ENCODE measurements at places on chromosomes 3 and 15.
A peak's percentile ranks its signal among the peaks of the same experiment; 100 is the strongest.

DNA sequence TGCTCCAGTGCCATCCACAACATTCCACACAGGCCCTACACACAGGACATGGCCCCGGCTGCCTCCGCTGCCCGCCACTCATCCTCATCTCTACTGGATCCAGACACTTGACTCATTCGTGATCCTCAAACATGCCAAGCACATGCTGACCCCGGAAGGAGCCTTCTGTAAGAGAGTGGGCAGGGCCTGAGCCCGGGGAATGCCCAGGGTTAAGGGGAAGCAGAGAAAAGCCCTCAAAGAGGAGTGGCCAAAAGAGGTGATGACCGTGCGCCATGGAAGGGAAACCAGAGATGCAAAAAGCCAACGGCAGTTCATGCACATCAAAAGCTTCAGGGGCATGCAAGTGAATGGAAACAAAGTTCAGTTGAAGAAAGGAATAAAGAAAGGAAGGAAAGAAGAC lies 46.1 kb downstream of the RFTN1 start:
- no peak for DNase-seq

DNA sequence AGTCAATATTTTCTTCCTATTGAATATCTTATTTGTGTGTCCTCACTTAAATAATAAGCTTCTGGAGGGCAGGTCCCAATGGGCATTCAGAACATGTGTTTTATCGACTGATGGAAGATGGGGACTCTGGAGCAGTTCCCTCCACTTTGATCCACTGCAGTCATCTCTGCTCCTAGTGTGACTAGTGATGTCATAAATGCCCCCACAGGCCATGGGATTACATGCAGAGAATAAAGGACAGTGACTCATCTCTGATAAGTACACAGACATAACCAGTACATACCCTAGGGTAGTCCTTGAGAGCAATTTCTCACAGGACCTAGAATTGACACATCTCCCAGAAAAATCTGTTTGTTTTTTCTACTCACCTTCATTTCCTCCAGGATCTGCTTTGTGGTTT lies 49.4 kb upstream of the FMN1 start:
- DNase-seq, result peak; percentile 15

GRCh38 chr15:57534281-57534680 lies 57.4 kb upstream of the MYZAP start:
- peak; percentile 31 for DNase-seq

DNA sequence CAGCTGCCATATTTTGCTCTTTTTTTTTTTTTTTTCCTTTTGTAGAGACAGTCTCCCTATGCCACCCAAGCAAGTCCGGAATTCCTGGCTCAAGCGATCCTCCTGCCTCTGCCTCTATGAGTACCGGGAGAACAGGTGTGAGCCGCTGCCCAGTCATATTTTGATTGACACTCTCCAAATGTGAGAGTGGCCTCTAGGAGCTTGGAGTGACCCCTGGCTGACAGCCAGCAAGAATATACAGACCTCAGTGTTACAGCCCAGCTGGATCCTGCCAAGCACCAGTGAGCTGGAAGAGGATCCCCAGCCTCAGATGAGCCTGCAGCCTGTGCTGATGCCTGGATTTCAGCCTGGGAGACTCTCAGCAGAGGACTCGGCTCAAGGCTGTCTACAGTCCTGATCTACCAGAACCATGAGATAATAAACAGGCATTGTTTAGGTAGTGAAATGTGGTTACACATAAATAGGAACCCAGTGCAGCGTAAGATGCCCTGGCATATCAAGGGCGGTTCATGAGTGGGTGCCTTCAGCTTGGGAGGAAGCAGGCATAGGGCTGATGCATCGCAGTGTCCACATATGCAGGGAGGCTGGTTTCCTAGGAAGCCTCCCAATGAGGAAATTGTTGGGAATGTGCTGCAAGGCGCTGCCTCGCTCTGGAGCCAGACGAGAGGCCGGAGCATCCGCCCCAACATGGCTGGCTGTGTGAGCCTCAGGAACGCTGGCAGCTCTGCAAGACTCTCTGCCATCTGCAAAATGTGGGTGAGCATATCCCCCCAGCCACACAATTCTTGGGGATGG lies 38.9 kb upstream of the ATP10A start:
- DNase-seq, result no peak

GRCh38 chr3:45640091-45640507 lies 45.5 kb downstream of the LIMD1 start:
- no peak for DNase-seq

DNA sequence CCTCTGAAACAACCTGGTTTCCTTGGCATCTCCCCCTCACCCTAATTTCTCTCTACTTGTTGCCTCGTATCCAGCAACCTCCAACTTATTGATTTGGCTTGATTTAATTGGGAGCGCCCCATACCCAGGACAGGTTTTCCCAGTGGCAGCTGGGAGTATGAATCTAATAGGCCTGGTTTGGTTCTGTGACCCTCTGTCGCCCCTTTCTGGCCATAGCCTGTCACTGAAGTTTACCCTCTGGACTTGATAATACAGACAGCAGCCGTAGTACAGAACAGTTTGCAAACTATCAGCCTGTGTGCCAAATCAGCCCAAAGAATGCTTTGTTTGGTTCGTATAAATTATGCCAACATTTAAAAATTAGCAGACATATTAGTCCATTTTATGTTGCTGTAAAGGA lies 525.1 kb upstream of the GOLIM4 start:
- peak; percentile 9 for DNase-seq

DNA sequence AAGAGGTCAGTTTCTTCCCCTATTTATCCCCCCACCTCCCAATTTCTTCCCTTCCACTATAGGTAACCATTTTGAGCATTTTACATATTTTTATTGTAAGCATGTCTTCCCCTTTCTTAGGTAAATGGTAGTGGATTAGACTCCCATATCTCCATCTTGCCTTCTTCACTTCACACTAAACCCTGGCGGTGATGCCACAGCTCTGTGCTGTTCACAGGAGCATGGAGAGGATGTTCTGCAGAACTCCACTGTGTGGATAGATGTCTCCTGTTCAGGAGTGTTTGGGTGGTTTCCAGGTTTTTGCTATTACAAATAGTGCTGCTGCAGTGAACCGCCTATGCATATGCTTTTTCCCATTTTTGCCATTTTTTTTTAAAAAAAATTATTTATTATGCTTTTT lies 182.7 kb downstream of the NSMCE3 start:
- DNase-seq, result no peak

DNA sequence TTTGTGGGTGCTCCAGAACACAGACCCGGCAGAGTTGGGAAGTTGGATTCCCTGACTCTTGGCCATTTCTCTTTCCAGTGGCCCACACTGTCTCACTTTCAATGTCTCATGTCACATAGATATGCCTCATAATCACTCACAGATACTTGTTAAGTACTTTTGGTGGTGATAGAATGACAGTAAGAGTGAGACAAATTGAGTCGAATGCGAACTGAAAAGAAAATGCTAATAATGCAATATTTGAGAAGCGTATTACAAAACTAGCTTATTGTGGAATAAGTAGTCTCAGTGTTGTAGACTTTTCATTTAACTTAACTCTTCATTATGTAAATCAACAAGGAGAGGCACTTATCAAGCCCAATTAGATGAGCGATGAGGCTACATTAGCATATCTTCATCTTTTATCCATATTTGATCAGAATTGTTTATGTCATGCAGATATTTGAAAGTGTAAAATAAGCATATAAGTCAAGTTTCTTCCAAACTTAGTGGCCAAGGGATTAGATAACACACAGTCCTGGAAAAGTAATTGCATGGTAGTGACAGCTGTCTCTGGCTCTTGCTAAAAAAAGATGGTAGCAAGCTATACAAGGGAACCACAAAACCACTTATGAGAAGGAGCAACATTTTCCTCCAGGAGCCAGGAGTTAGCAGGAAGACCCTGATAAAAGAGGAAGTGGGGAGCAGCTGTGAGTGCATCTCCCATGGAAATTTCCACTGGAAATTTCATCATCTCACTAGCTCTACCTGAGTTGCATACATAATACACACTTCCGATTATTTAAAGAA lies 243.6 kb downstream of the ARRDC4 start:
- no peak for DNase-seq

- peak; percentile 24 for DNase-seq
Measured at GRCh38 chr15:85316244-85316934, 64.0 kb upstream of the AKAP13 start.

GRCh38 chr3:158531334-158531733 lies 39.7 kb upstream of the MLF1 start:
- no peak for DNase-seq

DNA sequence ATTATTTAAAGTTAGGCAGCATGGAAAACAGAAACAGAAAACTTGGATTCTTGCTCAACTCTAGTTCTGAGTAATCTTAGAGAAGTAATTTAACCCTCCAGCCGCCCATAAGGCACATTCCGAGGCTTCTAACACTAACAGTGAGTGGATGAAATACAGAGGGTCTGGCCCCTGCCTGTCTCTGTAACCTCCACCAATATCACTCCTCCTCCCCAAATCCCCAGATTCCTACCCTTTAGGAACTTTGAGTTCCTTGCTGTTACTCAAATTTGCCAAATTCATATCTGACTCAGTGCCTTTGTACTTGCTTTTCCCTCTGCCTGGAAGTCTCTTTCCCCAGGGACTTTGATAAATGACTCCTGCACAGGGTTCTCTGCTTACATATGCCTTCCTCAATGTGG lies 112.5 kb upstream of the TGFBR2 start:
- DNase-seq, result no peak

DNA sequence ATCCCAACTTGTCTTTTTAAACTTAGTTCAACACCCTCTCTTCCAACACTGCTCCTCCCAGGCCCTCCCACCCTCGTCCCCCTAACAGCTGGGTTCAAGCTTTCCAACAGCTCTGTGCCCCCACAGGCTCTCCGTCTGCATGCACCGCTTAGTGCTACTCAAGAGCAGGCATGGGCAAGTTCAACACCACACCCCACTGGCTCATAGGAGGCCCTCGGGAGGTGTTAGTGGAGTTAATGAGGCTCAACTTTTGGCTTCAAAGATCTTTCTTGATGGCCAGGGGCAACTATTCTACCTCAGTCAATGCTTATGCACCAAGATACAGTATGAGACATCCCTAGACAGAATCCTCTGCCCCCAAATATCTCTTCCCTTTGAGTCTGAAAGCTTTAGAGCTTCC lies 114.4 kb downstream of the ANP32A start:
- DNase-seq, result no peak

GRCh38 chr15:38509152-38509551 lies 55.2 kb downstream of the FAM98B start:
- DNase-seq, result no peak

- DNase-seq, result no peak
Measured at GRCh38 chr3:60456180-60456579, 795.1 kb downstream of the FHIT start.

DNA sequence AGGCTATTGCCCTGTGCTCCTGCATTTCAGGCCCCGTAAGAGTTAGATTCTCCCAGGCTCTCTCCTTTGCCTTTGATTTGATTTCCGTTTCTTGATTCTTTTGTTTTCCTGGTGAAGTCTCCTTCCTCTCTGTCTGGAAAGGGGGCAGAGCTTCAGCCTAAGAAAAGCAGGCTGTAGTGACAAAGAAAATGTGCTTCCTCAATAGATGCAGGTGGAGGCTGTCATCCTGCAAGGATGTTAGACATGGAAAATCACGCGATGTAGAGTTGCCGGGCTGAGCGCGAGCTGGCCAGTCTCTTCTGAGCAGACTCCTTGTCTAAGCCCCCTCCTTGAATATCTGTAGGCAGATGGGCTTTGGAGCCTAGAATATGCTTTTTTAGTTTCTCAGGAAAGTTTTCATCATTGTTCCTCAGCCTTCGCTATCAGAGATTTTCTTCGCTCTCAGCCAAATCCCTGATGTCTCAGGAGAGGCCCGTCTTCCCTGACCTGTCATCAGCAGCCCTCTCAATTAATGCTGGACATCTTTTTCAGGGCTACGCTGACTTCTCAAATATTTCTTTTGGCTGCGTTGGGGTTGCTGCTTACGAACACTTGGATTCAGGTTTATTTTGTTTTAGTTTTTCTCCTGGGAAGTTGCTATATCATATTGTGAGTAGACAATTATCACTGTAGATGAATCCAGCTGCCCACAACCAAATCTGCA lies 163.6 kb downstream of the ITPR1 start:
- no peak for DNase-seq

DNA sequence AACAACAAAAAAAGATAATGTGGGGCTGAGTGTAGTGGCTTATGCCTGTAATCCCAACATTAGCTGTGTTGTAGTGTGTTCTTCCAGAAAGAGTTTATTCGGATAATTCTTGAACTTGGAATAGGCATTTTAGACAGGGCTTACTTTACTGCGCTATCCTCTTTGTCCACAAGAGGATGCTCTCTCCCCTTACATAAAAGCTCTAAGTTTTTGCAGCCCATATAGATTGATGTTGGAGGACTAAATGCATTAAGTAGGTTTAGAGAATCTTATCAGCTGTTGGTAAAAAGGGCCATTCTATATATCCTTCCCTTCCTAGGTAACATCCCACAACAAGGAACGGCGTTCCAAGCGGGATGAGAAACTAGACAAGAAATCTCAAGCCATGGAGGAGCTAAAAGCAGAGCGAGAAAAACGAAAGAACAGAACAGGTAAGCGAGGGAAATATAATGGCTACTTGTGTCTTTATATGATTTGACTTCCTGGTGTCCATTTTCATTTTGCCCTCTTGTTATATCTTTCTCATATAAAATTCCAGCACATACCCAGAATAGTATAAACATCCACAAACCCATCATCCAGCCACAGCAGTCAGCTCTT lies 27.8 kb upstream of the ITPKA start:
- DNase-seq, result no peak

DNA sequence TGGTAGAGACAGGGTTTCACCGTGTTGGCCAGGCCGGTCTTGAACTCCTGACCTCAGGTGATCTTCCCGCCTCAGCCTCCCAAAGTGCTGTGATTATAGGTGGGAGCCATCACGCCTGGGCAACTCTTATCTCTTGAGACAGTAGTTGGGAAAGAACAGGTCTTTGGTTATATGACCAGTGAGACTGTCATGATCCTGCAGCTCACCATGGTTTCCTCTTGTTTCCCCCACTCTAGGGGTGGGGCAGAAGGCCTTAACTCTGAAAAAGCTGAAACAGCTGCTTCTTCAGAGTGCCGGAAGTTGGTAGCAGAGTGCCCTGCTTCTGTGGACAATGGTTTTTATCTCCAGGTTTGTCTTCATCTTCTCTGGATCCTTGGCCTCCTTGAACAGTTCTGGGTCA lies 4.7 kb upstream of the TYRO3 start:
- DNase-seq, result no peak

DNA sequence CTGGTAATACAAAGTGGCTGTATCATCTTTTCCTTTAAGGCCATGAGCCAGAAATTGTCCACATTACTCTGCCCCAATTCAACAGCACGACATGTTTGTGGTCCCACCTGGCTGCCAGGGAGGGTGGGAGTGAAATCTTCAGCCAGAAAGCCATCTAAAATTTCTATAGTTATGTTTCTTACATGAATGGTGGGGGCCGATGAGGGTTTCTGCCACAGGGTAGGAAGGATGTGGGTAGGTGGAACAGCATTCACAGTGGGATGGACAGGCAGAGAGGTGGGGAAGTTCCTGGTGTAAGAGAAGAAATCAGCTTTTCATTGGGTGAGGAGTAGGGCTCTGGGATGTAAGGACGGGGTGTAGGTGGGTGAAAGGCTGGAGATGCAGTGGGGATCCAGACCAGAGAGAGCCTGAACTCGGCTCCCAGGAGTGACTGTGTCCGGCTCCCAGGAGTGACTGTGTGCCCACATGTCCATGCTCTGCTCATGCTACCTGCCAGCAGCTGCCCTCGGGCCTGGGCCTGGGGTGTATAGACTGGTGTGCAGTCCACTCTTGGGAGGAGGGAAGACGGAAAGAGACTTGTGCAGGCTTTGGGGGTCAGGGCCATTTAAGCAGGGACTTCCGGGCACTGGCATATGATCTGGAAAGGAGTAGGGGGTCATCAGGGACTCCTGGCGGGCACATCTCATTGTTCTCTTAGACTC lies 3.8 kb upstream of the FBLN2 start:
- no peak for DNase-seq

- DNase-seq, result no peak
Measured at GRCh38 chr3:178826435-178827123, 245.0 kb downstream of the ZMAT3 start.

All from MG63 (cell line).